ENCODE measurements at places on chromosomes 5 and 9. TPM values are rescaled to one million over a fixed set of nuclear protein-coding genes. Genes with fewer than 3 reads are reported as not detected.

GRCh38 chr9:1922026-1922425, 93.1 kb upstream of the SMARCA2 start:
- no peak for DNase-seq

DNA sequence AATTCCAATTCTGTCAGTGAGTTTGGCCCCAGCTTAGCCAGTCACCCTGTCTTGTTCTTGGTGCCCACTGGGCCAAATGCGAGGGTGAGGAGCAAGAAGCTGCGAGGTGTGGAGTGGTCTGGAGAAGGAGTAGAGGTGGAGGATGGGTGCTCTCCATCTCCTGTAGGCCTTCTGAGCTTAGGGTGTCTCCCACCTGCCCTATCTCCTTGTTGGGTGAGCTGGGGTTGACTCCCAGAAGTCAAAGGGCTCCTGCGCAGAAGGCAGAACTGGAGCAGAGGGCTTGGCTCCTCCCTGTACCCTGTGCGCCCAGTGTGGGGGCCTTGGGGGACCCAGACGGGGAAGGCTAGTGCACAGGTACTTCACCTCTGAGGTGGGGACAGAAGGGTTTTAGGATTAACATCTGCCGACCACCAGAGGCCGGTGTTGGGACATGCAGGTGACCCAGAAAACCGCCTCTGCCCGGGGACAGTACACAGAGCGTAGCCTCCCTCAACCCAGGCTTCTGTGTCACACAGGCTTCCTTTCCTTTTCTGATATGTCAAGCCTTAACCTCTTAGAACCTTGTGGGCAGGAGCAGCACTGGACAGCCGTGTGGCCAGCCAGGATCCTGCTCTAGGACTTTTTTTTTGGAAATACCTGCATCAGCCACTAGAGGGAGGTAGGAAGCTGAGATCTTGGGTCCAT, 16.9 kb downstream of the IL5 start:
- DNase-seq, result peak; percentile 64

DNA sequence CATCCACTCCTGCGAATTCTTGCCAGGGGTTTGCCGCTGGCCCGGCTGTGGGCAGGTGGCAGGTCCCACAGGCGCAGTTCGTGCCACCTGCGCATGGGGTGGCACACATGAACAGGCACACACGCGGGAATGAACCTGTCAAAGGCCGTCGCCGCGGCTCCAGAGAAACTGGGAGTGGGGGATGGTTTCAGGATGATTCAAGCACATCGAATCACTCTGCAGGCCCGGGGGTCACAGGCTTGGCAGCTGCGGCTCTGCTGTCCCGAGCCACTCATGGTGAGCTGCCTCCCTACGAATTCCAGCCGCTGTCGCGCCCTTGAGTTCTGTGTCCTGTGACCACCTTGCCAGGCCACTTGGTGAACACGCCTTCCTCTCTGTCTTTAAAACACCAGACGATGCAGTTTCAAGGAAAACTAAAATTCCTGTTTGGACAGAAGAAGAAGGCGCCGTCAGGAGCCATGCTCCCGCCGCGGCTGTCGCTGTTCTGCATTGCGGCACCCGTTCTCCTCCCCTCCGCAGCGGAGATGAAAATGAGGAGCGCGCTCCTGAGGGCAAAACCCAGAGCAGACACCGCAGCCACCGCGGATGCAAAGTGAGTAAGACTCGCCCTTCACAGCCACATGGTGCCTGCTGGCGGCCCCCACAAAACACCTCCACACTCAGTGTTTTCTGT, 15.4 kb upstream of the EXOC3 start:
- peak; percentile 42 for DNase-seq

DNA sequence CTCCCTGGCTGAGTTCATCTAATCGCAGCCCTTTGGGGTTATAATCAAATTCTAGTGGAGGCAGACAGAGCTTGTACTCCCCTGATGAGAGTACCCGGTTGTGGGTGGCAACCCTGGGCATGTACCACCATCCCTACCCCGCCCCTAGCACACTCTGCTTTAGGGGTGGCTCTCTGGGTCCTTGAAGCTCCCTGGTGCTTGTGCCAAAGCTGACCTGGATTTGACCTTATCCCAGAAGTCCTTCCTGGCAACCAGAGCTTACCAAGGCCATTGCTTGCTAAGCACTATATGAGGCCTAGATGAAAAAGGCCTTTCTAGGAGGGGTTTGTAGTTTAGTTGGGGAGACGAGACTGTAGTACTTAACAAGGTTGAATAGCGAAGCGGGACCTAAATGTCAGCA, 72.2 kb downstream of the RGS3 start:
- no peak for DNase-seq

DNA sequence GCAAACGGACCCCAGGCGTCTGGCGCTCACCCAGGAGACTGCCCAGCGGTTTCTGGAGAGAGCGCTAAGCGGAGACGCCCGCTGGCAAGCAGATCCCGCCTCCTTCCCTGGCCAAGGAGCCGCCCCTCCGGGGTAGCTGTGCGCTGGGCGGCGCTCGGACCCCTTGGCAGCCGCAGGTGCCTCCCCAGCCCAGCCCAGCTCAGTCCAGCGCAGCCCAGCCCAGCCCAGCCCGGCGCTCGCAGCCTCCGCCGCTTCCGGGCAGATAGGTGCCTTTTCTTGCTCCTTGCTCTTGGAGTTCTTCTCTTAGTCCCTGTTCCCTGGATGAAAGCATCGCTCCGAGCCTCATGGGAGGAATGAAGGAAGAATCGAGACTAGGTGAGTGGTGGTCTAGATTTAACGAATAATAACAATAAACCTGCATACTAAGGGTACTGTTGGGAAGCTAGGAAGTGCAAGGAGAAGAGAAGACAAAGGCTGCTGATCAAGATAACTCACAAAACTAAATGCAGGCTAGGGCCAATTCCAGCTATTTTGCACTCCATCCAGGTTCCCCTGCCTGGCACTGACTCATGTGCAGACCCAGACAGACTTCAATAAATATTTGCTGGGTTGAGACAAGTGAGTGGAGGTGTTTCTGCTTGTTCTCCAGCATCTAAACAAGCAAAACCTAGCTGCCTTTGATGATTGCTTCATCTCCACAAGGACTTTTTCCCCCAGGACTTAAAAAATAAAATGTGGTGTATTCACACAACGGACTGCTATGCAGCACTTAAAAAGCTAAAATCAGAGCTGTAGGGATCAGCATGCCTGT, at the start of gene STK32A:
Gene STK32A (plus strand): TSS at position 202 of the 811 bp plus-strand sequence. CDS start 4,609 bp downstream, outside the sequence.
- peak; percentile 92 for DNase-seq

GRCh38 chr5:59757442-59757841, 136.1 kb downstream of the PDE4D start:
- no peak for DNase-seq

- no peak for DNase-seq
These were observed 317.0 kb upstream of the ADCY2 start for GRCh38 chr5:7078901-7079300.

DNA sequence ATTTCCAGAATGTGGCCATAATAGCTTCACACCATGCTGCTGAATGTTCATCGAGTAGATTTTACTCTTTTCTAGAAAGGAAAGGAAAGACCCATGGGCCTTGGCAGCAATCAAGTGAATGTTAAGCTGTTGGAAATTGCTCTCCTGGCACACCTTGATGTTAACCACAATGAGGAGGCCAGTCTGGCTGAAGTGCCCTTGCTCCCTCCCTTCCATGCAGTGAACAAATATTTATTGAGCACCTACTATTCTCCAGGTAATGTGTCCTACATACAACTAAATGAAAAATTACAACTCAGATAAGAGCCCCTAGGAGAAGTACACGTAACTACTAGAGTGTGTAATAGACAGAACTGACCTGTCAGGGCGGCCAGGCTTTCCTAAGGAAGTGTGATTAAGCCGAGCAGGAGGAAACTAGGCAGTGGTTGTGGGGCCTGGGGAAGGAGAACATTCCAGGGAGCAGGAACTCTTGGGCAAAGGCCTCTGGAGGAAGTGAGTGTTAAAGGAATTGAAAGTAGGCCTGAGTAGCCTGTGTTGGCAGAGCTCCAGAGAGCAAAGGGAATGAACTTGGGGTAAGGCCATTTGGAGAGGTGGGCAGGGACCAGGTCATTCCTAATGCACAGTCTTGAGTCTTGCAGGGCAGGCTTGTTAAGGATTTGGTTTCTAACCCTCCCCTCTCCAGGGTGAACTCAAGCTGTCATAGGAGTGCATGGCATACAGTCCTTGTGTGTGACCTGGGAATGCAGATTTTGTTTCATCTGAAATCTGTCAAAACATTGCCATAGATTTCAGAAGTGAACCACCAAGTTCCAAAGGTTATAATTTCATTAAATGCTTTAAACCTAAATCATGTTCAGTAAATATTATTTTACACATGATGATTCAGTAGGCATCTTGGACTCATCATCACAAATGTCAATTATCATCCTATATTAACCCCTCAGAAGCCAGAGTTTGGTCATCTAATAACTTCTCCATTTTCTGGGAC, 9.0 kb upstream of the ZSWIM6 start:
- DNase-seq, result no peak

DNA sequence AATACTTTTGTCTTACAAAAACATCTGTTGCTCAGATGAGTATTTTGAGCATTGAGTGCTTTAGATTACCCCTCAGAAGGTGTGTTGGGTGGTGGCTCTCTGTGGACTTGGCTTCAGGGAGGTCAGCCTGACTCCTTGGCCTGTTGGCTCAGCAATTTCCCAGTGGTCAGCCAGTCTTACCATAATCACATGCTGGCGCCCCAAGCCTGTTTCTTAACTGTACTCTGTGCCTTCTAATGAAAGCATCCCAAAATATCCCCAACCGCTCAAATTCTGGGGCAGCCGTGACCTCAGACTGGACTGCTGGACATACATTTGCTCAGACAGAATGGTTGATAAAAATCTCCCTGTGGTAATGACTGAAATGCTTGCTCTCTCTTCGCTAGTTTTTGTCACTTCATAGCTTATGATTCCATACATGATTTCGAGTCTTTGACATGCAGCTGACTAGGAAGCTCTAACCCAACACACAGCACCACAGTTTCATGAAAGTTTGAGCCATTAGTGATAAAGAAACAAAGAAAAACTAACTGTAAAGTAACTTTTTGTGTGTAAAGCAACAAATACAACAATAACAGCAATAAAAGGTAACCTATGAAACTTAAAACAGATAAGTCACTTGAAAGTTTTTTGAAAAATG, 562.2 kb upstream of the MEF2C start:
- DNase-seq, result no peak

- no peak for DNase-seq
These were observed 317.1 kb downstream of the MAT2B start for GRCh38 chr5:163822548-163822947.

DNA sequence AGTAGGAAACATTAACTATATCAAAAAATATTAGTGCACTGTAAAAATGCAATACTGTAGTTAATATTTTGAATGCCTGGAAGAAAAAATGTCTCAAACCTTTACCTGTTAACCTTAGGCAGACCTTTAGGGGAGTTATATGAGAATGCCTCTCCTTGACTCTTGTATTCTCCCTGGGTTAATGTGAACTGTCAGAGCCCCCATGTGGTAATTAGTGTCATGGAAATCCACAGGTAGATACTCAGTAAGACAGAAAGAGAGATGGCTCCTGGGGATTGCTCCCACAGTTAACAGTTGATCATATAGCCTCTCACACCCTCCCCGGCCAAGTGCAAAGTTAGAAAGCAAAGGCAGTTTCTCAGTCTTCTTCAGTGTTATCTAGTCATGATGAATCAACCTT, 742.8 kb downstream of the NR2F1-AS1 start:
- DNase-seq, result no peak

DNA sequence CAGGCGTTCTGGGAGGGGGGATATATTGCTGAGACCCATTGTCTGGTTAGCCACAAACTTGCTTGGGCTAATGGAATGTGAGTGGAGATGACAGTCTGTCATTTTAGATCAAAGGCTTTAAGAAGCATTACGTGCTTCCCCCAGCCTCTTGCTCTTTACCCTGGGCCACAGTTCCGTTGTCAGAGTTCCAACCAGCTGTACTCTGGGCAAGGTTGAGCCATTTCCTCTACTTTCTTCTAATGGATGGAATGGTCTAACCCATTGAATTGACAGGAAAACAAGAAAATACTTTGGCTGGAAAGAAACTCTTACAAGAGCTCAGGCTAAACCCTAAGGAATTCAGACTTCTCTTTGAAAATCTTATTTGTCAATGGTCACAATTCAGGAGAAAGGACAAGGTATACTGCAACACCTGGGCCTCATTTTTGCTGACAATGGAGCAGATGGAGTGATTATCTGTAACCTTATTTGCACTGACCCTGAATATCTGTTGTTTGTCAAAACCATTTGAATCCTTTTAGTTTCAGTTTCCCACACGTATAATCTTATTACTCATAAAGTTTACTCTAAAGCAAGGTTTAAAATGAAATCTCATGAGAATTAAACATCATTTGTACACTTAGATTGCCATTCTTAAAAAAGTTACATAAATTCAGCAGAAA, 231.4 kb downstream of the PDE4D start:
- DNase-seq, result no peak

- DNase-seq, result peak; percentile 41
These were observed 25.4 kb upstream of the EXOC3 start for GRCh38 chr5:417301-418161.

DNA sequence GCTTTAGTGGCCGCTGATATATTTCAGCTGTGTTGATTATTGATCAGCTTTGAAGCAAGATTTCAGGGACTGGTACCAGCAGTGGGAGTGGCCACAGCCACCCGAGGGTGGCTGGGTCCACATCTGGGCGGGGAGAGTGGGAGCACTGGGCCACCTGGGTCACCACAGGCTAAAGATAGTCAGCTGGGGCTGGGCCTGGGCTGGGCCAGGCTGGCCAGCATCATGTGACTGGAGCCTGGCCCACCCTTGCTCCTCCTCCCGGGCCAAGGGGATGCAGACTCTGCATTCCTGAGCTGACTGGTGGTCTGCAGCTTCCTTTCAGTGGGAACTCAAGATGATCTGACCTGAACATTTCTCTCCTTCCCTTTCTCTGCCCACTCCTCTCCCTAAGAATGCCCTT, 27.1 kb downstream of the LARP1 start:
- DNase-seq, result no peak

DNA sequence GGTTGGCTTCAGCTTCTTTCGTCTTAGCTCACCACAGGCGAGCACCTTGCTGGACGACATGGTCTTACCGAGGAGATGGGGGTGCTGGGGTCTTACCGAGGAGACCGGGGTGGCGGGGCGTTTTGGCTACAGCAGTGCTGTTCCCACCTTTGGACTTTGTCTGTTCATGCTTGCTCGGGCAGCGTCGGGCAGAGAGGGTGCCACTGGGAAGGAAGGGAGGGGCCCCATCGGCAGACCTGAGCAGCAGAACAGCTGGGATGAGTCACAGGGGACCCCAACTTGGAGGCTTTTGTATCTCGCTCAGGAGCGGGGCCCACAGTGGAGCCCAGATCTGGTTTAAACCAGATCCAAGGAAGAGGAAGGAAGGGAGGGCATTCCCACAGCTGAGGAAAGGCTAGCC, 106.0 kb upstream of the CACNA1B start:
- no peak for DNase-seq

GRCh38 chr5:10018201-10019069, 231.3 kb downstream of the ATPSCKMT start:
- DNase-seq, result no peak

- no peak for DNase-seq
These were observed 76.9 kb downstream of the SH3PXD2B start for GRCh38 chr5:172377438-172377837.

Gene TBC1D13
- 27.1 TPM for total RNA-seq

Gene DNAH5
- 4.6 TPM for total RNA-seq

Gene IRX4
- total RNA-seq, result not detected

Gene FST
- total RNA-seq, result 4.2 TPM

Gene SPAAR
- total RNA-seq, result 13.5 TPM

Gene GFRA3
- 0.90 TPM for total RNA-seq

Gene SLC6A3
- 0.52 TPM for total RNA-seq

Gene SLU7
- 49.2 TPM for total RNA-seq
